Neural progenitor cell (in vitro differentiated cells): ENCODE measurements at places on chromosomes 2 and 18.
A peak's percentile ranks its signal among the peaks of the same experiment; 100 is the strongest.

DNA sequence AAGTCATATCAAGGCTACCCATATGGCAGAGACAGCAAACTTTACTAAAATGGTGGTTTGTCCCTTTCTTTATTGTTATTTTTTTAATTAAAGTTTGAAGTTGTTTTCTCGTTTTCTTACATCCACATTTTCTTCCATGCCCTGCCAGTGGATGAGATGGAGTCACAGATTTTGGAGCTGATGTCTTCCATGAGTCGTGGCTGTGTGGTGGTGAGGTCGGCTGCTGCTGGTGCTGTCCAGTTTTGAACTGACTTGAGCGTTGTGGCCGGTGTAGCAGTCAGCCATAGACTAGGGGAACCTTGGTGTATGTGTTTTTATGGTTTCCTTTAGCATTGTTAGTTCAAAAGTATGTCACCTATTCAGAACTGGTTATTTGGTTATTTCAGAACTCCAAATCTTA lies 182.8 kb downstream of the SH3RF3 start:
- DNase-seq: no peak

GRCh38 chr18:72866901-72867745 lies 664 bp downstream of the NETO1 start:
- DNase-seq: peak; percentile 63

DNA sequence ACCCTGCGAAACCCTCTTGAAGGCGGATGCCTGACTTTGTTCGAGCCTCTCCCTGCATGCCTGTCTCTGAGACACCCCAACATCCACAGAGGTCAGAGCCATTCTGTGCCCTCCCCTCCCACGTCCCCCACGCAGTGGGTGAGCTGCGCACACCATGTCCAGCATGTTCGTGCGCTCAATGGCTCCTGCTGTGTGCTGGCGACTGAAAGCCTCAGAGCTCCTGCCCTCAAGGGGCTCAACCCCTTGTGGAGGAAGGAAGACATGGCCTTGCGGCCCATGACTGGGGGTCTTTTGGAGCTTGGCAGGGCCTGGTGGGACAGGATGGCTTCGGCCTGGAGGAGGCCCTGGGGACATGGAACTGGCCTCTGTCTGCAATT lies 45.7 kb downstream of the ANKMY1 start:
- DNase-seq: no peak

DNA sequence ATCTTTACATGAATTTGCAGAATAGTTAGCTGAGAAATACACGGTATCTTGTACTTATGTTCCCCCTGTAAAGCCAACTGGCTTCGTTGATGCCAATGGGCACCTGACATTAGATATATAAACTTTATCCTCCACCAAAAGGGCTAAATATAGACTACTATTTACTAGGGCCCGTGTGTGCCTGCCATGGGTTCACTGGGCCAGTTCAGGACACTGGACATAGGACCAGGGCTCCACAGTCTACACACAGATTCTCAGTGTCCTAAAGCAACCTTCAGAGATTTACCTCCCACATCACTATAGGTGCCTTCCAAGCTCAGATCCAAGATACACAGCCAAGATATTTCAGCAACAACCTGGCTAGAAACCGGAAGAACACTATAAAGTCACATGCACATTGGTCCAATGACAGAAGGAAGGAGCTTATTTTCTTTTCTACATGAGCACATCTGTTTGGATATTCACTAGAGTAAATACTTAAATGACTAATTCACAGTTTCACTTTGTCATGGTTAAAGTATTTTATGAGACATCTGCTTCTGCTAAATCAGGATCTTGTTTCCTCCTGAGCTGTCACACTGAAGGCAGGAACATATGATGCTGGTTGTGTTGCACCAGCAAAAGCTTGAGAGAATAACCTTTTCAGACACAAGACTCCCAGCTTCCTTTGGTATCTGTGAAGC lies 95.1 kb downstream of the MYO5B start:
- DNase-seq: no peak

GRCh38 chr2:215365184-215365658 lies 53.4 kb downstream of the ATIC start:
- DNase-seq: no peak

- DNase-seq: no peak
These were observed 43.4 kb upstream of the DSC1 start for GRCh38 chr18:31206071-31206470.
